ENCODE measurements at places on chromosomes 3 and 15.

DNA sequence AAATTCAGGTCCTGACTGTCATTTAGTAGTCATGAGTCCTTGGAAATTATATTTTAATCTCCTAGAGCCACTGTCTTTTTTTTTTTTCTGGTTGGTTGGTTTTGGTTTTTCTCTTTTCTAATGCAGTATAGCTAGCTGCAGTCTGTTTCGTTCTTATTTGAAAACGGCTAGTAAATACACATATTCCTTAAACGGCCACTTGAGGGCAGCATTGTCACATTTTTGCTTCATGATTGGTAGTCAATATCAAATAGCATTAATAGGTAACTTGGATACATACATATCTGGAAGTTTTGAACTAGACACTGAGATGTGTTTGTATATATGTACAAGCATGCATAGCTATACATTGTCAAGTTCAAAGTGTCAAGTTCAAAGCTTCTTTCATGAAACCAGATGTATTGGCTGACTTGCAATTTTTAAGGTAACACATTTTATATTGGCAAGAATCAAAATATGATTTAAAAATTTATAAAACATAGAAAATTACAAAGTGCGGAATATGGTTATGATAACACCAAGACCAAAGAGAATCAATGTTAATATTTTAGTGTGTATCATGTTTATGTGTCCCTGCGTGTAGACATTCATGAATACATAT, 22.5 kb downstream of the GABRA5 start:
- DNase-seq: peak; percentile 30

- no peak for DNase-seq
Observed at GRCh38 chr3:9296241-9296640, 46.8 kb upstream of the SRGAP3 start.

DNA sequence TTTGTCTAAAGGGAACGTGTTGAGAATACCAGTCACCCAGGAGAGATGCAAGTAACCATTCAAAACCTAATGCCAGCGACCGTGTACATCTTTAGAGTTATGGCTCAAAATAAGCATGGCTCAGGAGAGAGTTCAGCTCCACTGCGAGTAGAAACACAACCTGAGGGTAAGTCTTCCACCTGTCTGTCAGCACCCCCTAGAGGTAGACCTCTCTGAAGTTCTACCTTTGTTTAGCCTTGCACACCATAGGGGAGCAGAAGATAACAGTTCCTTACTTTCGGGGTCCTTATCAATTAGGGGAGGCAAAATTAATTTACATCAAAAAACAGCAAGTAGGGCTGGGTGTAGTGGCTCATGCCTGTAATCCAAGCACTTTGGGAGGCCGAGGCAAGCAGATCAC, 124.4 kb downstream of the HCN4 start:
- DNase-seq: no peak

DNA sequence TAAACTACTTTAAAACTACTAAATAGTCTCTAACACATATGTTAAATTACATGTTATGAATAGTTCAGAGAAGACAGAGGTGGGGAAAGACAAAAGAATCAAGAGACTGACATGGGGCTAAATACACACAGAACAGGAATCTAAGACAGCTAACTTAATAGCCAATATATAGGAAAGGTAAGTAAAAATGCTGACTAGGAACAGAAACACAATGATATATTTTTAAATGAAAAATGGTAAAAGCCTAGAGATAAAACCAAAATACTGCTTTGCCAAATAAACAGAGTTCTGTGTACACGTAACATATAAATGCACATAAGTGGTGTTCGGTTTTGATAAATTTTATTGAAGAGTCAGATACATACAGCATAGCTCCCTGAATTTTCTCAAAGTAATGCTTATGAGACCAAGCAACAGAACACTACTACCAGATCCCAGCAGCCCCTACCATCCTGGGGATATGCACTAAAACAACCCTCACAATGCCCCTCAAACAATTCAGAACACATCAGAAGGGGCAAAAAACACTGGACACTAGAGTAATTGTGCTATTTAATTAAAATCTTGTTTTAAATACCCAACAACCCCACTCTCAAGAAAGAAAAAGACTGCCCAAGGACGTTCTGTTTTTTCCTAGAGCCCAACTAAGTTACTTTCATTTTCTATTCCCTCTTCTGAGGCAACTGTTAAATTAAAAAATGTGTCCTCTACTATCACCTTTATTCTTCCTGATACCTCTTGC, 121.1 kb downstream of the ADAM10 start:
- no peak for DNase-seq

DNA sequence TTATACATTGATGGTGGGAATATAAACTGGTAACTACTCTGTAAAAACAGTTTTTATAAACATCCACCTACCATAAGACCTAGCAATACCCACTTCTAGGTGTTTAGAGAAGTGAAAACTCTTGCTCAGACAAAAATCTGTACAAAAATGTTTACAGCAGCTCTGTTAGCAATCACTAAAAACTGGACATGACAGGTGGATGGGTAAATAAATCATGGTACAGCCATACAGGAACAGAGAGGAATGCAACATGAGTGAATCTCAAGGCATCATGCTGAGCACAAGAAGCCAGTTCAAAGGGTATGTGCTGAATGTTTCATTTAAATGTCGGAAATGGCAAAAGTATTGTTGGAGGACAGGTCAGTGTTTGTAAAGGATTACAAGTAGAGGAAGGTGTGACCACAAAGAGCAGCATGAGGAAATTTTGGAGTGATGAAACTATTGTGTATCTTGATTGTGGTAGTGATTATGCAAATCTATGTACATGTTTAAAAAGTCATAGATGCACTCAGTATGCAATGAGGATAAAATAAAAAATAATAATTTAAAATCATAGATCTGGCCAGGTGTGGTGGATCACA, 2.8 kb upstream of the RNU5A-1 start:
- no peak for DNase-seq

GRCh38 chr3:7813365-7813764, 688.3 kb upstream of the LMCD1 start:
- no peak for DNase-seq

- DNase-seq: no peak
Observed at GRCh38 chr3:53457068-53457467, 37.3 kb upstream of the CACNA1D start.

All from activated naive CD4-positive, alpha-beta T cell treated with anti-CD3 and anti-CD28 coated beads, Interleukin-2, amount 50 U/mL, for 16 hours (primary cell).